GM12864 (cell line): ENCODE measurements at places on chromosomes 7 and 10.

DNA sequence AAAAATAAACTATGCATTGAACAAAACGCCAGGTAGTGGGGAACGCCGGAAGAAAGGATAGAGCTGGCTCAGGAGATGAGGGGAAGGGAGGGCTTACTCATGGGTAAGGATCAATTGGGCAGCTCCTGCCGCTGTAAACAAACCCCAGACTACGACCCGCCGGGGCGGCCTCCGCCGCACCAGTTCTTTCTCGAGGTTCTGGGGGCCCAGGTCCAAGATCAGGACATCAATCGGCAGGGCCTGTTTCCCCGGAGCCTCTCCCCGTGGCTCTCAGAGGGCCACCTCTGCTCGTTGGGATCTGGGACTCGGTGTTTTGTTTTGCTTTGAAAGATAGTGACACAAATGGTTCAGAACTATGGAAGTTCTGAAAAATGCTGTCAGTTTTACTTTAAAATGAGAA lies 140.4 kb downstream of the ELFN1 start:
- DNase-seq, result no peak

DNA sequence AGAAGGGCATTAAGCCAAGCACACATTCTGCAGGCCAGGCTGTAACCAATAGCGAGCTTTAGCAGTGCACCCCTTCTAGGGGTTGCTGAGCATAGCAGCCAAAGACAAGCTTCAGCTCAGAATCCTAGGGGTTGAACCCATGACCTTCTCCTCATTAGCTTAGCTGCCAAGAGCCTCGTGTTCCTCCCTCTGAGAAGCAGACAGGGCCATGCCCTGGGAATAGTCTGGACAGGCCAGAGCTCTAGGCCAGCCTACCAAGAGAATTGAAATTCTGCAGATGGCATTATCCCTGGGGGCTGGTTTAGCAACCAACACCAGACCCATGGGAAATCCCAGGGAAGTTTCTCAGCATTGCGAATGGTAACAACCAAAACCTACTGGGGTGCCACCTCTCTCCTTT lies 77.2 kb downstream of the PLXNA4 start:
- no peak for DNase-seq

- no peak for DNase-seq
These were observed 508.5 kb downstream of the RPS24 start for GRCh38 chr10:78542141-78542489.

- no peak for DNase-seq
These were observed 1.2 kb upstream of the SMARCD3 start for GRCh38 chr7:151249732-151250072.

GRCh38 chr10:24152270-24152669 lies 56.7 kb upstream of the KIAA1217 start:
- no peak for DNase-seq

DNA sequence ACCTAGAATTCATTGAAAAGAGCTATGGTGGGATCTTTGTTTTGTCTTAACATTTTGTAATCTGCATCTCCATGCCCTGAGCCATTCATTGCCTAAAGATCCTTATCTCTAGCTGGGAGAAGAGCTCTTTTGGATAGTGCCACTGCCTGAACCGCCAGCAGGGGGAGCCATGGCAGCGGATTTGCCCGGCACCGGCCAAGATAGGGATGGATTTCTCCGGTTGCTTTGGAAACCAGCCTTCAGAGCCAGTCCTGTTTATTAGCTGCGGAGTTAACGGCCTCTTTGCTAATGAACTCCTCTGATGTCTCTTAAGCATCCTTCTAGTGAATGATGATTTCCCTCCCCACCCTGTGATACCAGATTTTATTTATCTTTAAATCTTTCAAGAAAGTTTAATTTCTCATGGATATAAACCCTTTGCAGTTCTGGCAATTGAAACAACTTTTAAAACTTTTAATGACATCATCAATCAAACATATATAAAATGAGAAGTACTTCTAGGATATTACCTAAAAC lies 58.2 kb upstream of the LYZL2 start:
- DNase-seq, result no peak

- DNase-seq, result no peak
These were observed 468.6 kb downstream of the PHTF2 start for GRCh38 chr7:78267141-78267540.

DNA sequence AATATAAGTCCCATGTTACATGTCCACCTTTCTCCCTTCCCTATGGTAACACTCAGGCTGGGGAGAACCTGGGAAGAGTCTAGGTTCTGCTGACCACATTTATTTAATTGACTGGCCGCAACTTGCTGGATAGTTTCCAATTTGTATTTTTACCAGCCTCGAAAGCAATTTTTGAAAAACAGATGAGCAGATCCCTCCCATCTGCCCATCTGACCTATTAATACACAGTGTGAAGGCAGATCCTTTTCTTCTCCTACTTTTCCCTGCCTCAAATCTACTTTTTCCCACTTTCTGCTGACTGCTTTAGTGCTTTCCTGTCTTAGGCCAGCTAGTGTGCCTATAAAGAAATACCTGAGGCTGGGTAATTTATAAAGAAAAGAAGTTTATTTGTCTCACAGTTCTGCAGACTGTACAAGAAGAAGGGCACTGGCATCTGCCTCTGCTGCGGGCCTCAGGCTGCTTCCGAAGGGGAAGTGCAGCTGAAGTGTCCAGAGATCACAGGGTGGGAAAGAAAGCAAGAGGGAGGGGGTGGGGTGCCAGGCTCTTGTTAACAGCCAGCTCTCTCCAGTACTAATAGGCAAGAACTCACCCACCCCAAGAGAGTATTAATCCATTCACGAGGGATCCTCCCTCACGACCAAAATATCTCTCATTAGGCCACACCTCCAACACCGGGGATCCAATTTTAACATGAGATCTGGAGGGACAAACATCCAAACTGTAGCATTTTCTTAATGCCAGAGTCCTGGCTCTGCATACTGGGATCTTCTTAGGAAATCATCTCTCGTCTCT lies 336.0 kb upstream of the IGFBP3 start:
- DNase-seq, result no peak

DNA sequence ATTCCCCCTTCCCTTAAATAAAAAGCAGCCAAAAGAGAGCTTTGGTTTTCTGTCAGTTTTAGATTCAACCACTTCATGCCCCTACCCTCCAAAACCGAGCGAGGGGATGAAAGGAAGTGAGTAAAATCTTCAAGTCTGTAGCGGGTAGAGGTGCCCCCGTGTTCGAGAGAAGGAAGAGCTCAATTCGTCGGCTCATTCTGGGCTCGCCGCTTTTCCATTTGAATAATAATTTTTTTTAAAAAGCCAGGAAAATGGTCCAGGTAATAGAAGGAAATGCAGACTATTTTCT lies 436.2 kb upstream of the GALNT17 start:
- no peak for DNase-seq

GRCh38 chr10:75493464-75493863 lies 62.0 kb downstream of the LRMDA start:
- no peak for DNase-seq

DNA sequence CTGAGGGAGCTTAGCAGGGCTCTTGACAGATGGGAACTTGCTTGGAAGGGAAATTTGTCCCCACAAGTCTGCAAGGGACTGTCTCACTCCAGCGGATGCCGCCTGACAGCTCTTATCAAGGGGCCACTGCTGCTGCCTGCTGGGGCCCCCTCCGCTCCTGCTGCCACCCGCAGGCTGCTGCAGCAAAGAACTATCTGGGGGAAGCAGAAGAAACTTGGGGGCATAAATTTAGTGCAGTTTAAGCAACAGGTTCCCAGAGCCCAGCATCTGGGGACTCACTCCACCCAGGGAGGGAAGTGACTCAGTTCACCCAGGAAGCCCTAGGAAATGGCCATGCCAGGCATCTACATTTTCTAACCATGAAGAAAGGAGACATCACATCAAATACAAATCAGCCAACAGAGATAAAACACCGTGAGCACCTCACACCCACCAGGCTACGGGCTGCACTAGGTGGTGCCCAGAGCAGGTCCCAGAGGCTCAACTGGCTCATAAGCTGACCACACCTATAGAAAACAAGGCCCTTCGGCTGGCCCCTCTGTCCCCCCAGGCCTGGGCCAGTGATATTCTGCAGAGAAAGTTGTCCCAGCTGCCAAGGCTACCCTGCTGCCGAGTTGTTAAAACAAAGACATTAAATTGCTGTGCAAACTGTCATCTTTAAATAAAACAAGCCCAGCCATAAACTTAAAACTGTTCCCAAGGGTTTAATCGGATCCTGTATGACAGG lies 3.7 kb downstream of the RGS10 start:
- DNase-seq, result no peak

DNA sequence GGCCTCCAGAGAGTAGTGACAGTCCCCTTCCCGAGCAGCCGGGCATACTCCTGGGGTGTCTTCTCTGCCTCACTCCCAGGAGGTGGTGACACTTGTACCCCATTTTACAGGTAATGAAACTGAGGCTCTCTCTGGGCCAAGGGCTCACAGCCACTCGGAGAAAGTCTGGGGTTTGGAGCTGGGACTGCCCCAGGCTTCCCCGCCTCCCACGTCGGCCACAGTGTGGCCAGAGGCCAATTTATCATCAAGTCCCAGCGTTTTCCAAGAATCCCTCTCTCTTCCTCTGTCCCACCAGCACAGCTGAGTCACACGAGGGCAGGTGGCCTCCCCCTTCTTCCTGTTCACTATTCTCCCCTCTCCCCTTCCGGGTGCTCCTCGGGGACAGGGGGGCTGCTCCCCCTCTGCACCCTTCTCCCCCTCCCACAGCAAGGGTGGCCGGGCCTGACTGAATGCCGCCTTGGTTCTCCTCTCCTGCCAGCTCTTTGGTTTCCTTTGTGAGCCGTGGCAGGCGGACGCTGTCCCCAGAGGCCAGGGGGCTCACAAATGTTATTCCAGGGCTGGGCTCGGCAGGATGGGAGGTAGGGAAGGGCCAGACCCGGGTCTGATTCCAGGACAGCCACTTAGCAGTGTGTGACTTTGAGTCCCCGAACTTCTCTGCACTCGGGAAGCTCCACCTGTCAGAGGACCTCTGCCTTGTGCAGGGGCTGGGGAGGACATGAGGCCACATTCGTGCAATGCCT lies 17.7 kb downstream of the CLIP2 start:
- no peak for DNase-seq

DNA sequence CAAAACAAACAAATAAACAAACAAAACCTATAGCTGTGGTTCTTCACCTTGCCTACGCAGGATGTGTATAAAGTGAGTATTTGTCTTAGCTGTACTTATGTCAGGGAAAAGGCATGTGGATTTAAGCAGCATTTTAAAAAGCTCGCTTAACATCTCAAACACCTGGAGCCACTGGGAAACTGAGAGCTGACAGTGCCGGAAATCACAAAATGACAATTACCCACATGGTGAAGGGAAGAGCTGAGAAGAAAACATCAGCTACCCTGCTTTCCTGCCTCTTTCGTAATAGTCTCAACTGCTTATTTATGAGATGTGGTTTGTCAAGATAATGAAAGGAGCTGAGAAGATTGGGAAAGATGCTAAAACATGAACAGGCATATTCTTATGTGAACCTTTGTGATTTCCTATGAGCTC lies 31.1 kb upstream of the MSMB start:
- no peak for DNase-seq

GRCh38 chr7:106003525-106004064 lies 40.5 kb downstream of the CDHR3 start:
- DNase-seq, result no peak

GRCh38 chr10:28468707-28469483 lies 64.0 kb upstream of the WAC start:
- no peak for DNase-seq

DNA sequence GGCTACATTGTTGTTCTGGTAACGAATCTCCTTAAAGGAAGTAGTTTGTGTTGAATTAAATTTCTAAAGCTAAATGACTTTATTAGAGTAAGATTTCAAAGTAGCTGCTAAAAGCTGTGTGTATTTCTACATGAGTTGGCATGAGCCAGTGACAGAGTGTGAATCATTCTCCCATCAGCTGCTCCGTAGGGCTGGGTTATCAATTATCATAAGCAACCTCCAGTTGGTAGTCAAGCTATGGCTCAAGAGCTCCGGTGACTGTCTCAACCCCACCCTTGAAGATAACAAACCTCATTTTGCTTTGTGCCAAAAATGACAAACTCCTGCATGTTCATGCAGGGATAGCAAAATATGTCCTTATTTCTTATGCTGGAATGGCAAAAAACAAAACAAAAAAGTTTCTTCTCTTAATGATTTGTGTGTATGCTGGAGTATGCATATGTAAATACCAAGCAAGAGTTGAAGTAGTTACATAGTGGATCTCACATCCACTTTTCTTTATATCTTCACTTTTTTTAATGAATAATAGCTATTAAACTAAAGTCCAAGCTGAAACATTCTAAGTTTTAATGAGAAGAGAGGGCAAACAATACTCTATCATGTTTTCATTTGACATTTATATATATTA lies 249.4 kb downstream of the CACNA2D1 start:
- DNase-seq, result no peak

DNA sequence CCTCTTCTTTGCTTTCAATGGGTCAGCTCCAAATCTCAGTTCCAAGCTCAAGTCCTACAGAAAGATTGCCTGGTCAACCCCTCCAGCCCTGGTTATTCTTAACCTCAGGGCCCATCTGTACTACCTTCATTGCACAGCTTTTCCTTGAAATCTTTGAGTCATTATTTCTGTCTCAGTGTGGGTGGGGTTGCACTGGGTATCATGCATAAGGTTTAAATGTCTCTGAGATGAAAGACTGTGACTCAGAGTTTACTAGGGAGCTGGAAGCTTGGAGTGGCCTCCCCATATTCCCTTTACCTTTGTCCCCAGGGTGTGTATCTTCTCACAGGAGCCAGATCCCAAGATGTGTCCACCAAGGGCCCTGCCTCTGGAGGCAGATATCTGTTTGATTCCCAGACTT lies 3.3 kb upstream of the OR6V1 start:
- DNase-seq, result no peak

GRCh38 chr7:26165950-26166683 lies 14.1 kb downstream of the NFE2L3 start:
- DNase-seq, result no peak

- DNase-seq, result no peak
These were observed 100.9 kb downstream of the XRCC2 start for GRCh38 chr7:152574892-152575548.

- DNase-seq, result no peak
These were observed 505.1 kb downstream of the DNAJB6 start for GRCh38 chr7:157841773-157842370.

DNA sequence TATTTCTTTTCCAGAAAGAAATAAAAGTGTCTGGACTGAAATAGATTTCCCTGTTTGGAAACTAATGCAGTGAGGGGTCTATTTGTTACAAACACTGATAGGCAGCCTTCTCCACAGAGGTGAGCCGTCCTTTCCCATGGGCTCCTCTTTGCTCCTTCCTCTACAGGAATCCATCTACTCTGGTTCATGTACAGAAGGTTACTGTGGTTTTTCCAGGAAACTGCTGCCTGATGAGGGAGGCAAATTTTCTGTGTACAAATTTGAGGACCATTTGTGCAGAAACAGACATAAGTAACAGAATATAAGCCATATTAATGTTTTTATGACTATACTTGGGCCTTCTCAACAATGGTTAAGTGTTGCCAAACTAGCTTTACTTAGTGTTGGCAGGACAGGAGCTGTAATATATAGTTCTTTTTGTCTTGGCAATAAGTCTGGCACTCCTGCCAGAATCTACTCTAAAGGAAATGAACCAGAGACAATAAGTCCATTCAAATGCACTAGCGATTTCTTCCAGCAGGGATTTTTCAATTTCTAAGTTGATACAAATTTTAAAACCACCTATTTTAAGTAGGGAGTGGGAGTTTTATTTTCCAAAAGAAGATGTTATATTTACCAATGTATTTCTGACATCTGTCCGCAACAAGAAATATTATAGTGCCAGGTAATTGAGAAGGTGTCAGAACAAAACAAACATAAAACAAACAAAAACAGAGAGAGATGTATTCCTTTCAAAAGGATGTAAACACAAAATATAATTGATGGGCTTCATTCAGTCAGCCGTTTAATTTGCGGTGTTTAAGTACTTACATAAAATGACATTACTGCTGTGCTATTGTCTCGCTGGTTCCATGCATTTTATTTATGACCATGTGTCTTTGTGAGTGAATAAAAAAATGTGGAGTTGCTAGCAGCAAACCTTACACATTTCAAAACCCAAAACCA lies 91.0 kb upstream of the NFE2L3 start:
- DNase-seq, result no peak
